ENCODE measurements at places on chromosomes 5 and 9. TPM values are rescaled to one million over a fixed set of nuclear protein-coding genes. Genes with fewer than 3 reads are reported as not detected.

IFNA13 gene
- not detected for total RNA-seq

PCDHB12 gene
- 15.0 TPM for total RNA-seq

IL5 gene
- total RNA-seq, result not detected

TIMD4 gene
- total RNA-seq, result not detected

INPP5E gene
- 9.6 TPM for total RNA-seq

MRRF gene
- 15.0 TPM for total RNA-seq

KIF3A gene
- 75.0 TPM for total RNA-seq

MOCS2 gene
- 35.4 TPM for total RNA-seq

ADAMTSL1 gene
- total RNA-seq, result 15.7 TPM

ABO gene
- not detected for total RNA-seq

SLC24A2 gene
- total RNA-seq, result 7.6 TPM

CTXN3 gene
- 3.2 TPM for total RNA-seq

FGFR4 gene
- total RNA-seq, result 2.7 TPM

PRRC1 gene
- total RNA-seq, result 47.2 TPM

ZNF782 gene
- total RNA-seq, result 28.0 TPM

FOXD4L4 gene
- 0.25 TPM for total RNA-seq

SPACA9 gene
- 2.5 TPM for total RNA-seq

GOLPH3 gene
- total RNA-seq, result 40.6 TPM

SET gene
- total RNA-seq, result 416 TPM

RAB14 gene
- total RNA-seq, result 77.2 TPM

OTULIN gene
- 10.6 TPM for total RNA-seq

MAMDC4 gene
- 7.1 TPM for total RNA-seq

MAPK9 gene
- 54.6 TPM for total RNA-seq

CCNI2 gene
- total RNA-seq, result under 0.01 TPM

MLANA gene
- not detected for total RNA-seq

SLC6A3 gene
- not detected for total RNA-seq

GDNF gene
- total RNA-seq, result under 0.01 TPM

SLC27A6 gene
- 0.74 TPM for total RNA-seq

PALM2AKAP2 gene
- total RNA-seq, result 2.5 TPM

ANGPTL2 gene
- 3.7 TPM for total RNA-seq

PCSK5 gene
- total RNA-seq, result 11.6 TPM

SLIT3 gene
- total RNA-seq, result 3.0 TPM

FAM169A gene
- total RNA-seq, result 55.1 TPM

SAXO1 gene
- total RNA-seq, result under 0.01 TPM

STPG3 gene
- not detected for total RNA-seq

WNT8A gene
- total RNA-seq, result under 0.01 TPM

MAN2A1 gene
- 53.4 TPM for total RNA-seq

PCDHB16 gene
- total RNA-seq, result 6.4 TPM

MCC gene
- total RNA-seq, result 10.3 TPM

ATP6V0E1 gene
- total RNA-seq, result 21.4 TPM

RNF44 gene
- 13.5 TPM for total RNA-seq

CYFIP2 gene
- total RNA-seq, result 78.2 TPM

MRPL41 gene
- 13.8 TPM for total RNA-seq

PRKACG gene
- total RNA-seq, result not detected

SMIM33 gene
- not detected for total RNA-seq

EQTN gene
- 1.2 TPM for total RNA-seq

IGIP gene
- 8.4 TPM for total RNA-seq
